ENCODE measurements at places on chromosomes 3 and 15.

GRCh38 chr3:170429050-170429449 is 10.4 kb downstream of the CLDN11 start:
- no peak for DNase-seq

- peak; percentile 20 for DNase-seq
Observed at GRCh38 chr3:197465197-197465995, 90.4 kb downstream of the BDH1 start.

DNA sequence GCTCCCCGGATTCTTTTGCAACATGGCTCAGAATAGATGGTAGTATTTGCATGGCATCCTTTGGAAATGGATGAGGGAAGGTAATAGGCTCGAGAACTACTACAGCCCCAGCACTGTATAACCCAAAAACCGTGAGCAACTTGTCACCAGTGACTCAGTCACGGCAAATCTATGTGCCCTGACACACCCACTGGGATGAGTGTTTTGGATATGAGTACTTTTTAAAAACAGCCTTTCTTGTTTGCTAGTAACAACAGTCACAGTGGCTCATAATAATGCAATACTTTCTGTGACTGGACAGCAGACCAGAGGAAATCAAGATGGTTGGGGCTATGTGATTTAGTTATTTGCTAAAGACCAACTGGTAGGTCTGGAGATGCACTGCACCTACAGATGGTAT is 299.6 kb downstream of the ULK4 start:
- DNase-seq, result no peak

DNA sequence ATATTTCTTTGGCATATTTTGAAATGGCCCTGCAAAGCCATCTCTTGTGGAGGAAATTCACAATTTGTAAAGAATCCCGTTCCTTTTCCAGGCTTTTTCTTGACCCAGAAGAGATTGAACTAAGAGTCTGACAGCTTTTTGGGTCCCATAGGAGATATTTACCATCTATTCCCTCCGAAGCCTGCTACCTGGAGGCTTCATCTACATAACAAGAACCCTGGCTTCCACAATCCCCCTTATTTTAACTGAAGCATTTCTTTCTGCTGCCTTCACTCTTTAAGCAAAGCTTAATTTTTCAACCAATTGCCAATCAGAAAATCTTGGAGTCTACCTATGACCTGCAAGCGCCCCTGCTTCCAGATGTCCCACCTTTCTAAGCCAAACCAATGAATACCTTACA is 248.1 kb upstream of the GADL1 start:
- no peak for DNase-seq

DNA sequence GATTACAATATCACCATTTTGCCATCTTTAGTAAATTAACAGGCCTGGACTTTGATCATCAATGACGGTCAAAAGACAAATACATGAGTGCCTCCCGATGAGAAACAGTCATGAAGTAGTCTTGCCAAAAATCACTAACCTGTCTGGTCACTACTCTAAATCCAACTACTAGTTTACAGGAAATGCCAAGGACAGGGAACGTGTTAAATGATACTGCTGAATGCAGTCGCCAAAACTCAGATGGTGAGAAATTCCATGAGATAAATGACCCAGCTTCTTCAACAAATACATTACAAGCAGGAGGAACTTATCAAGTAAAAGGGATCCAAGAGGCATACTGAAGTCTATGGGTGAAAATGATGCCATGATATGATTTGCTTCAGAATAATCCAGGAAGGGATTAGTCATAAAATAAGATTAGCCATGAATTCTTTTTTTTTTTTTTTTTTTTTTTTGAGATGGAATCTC is 35.8 kb upstream of the ATP13A3 start:
- no peak for DNase-seq

DNA sequence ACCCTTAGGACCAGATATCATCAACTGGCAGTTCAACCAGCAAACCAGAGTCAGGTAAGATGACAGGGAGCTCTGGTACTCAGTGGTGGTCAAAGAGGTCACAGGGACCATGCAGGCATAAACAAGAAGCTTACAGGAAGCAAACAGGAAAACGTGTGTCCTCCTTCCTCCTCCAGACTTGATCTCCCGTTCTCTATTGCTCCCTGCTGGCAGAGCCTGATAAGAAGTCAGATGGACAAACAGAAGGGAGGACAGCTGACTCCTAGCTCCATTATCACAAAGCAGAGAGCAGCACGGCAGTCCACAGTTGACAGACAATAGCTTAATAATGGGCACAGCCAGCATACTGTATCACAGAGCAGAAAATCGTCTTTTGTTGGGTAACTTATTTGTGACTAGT is 156.5 kb upstream of the SLC2A2 start:
- peak; percentile 39 for DNase-seq

DNA sequence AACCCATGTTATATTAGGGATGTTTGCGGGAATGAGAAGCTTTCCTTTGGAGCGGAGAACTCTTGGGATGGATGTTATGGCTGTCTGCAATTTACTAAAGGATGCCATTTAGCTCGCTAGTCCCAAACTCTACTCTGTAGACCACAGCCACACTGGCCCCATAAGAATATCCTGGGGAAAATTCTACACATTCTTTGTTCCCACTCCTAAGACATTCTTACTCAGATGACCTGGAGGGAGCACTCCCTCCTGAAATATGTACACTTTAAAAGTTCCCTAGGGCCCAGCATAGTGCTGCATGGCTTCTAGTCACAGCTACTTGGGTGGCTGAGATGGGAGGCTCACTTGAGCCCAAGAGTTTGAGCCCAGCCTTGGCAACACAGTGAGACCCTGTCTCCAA is 288.7 kb upstream of the RORA start:
- no peak for DNase-seq
